Occipital lobe (tissue), 3 donors: ENCODE measurements at places on chromosomes 3 and 15.

- DNase-seq = no peak
Measured at GRCh38 chr3:176247191-176247590, 950.1 kb downstream of the TBL1XR1 start.

DNA sequence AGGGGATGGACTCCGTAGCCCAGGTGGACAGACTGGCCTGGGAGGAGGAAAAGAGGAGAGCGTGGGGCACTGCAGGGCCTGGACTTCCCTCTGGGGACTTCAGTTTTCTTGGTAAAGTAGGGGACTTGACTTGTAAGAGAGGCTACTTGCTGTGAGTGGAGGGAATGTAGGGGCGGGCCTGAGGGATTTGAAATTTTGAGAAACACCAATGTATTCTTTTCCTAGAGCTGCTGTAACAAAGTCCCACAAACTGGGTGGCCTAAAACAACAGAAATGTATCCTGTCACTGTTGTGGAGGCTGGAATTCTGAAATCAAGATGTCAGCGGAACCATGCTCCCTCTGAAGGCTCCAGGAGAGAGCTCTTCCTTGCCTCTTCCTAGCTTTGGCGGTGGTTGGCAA lies 5.8 kb upstream of the HEG1 start:
- no peak for DNase-seq

GRCh38 chr3:12954891-12955650 lies 113.7 kb upstream of the RPL32 start:
- DNase-seq = peak; percentile 42

GRCh38 chr15:56082263-56082761 lies 88.9 kb upstream of the NEDD4 start:
- no peak for DNase-seq

GRCh38 chr15:101004500-101004899 lies 85.3 kb downstream of the LRRK1 start:
- DNase-seq = no peak

- DNase-seq = no peak
Measured at GRCh38 chr15:66590435-66590834, 24.6 kb upstream of the LCTL start.
